Germinal center (tissue), 1 donor: ENCODE measurements at places on chromosomes 11 and 22.
A peak's percentile ranks its signal among the peaks of the same experiment; 100 is the strongest.

DNA sequence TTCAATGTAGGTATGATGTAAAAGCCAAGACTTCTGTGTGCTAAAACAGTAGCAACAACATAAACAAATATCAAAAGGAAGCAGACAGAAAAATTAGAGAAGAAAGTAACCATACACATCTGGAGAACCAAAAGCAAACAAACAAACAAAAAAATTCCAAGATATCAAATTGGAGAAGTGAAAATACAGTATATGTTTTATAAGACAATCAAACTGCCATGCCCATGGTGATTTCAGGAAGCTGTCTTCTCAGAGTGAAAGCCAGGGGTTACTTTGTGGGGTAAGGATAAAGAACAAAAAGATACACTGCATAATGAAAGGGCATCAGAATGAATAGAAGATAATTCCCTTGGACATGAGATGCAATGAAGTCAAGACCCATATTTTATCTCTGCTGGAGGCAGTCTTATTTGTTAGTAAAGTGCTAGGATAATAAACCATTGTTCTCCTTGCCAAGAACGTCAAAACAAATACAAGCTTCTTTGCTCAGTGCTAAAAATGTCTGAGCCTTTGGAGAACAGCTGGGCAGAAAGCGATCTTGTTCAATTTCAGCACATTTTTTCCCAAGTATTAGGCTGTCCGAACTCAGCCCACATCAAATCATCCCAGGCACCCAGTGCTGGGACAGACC, 38.1 kb upstream of the LDLRAD3 start:
- no peak for DNase-seq

DNA sequence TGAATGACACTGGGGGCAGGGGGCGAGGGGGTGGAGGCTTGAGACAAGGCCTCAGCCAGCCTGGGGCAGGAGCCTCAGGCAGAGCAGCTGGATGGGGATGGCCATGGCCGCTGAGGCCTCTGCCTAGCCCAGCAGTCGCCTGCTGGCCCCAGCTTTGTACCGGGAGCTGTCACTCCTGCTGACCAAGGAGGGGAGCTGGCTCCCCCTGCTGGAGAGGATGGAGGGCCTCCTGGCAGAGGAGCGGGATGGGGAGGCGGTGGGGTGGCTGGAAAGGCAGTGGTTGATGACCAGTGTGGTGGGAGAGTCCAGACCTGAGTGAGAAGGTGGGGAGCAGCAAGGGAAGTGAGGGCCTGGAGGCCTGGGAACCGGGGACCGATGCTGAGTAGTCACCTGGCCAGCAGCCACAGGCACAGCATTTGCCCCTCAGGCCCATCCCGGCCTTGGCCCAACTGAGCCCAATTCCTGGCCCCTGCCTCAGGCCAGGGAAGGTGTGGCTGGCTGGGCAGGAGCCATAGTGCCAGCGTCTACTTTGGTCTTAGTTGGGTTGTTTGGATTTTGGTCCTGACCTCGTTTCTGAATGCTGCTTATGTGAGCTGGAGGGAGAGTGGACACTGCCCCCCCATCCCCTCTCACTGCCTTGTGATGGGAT, 6.0 kb upstream of the SUSD2 start:
- peak; percentile 51 for DNase-seq

GRCh38 chr11:128616161-128616560, 28.8 kb upstream of the ETS1 start:
- DNase-seq, result no peak

DNA sequence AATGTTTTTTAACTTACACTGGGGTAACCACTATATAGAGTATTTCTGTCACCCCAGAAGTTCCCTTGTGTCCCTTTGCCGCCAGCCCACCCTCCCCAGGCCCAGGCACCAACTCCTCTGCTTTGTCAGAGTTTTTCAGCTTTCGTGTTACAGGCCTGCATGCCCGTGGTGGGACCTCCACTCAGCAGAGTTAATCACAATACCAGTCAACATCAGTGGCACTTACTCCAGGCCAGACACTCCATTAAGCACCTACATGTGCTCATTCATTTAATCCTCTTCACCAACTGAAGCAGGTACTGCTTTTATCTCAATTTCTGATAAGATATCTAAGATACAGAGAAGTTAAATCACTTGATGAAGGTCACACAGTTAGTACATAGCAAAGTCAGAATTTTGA, 63.3 kb downstream of the LIF start:
- DNase-seq, result no peak

GRCh38 chr11:132278801-132279574, 908.6 kb downstream of the NTM start:
- DNase-seq, result no peak

DNA sequence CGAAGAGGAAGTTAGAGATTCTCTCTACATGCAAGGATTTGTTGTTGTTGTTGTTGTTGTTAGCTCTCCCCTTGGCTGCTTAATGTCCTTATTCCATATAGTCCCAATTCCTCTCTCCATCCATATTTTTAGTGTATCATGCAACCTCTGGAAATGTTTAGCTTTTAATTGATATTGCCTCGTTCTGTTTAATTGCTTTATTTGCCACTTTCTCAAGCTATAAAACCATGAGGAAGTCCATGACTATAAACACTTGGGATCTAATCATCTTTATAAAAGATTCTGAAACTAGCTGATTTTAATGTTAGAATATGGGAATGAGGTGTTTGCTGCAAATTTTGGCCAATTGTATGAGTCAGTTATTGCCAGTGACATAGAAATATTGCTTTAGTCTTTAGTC, 5.5 kb upstream of the OR9G1 start:
- no peak for DNase-seq

GRCh38 chr11:117221775-117222517, 9.9 kb downstream of the PCSK7 start:
- DNase-seq, result no peak

DNA sequence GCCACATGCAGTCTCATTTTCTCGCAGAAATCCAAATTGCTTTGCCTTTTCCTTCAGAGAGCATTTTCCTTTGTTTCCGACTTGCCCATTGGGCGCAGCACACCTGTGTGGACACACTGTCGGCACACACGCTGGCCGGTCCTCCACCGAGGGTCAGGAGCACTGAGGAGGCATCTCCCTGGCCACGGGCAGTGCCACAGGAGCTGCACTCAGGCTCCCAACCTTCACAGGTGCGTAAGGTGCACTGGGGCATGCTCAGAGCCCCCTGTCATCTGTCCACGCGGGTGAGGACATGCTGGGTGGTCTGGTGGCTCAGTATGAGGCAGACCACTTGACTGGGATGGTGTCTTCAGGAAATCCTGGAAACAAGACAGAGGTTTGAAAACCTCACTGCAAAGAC, 779.1 kb downstream of the BRD1 start:
- no peak for DNase-seq

DNA sequence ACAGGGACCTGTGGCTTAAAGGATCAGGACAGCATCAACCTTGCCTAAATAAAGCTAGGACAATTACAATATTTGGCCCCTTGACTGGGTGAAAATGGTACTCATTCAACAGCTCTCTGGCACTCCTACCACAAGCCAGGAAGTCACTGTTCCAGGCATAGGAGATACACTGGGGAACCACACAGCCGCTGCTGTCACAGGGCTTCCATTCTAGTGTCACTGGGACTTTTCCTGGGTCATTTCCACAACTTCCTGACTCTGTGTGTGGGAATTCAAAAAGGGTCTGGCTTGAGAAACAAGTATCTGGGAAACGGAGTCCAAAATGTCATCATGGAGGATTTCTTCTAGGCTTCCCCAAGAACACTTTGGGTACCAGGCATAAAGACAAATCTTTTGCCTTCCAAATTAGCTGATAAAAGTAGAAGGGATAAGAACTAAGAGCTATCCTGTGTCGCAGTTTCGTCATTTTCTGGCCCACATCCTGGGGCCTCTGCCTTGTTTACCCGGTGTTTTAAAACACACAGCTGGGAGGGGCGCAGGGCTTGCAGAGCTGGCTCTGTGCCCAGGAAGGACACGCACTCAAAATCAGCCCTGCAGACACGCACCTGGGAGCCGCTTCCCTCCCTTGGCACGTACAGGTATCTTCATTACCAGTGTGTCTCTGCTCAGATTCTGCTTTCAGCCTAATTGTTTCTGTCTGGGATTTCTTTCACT, 38.0 kb downstream of the TMEM45B start:
- DNase-seq, result no peak

GRCh38 chr11:83156144-83156995, 561 bp upstream of the PCF11 start:
- DNase-seq, result peak; percentile 98

- no peak for DNase-seq
Measured at GRCh38 chr11:17988465-17988864, 24.4 kb downstream of the SERGEF start.
